A549 (cell line): ENCODE measurements at places on chromosomes 12 and 14.

- DNase-seq = peak; percentile 23
These were observed 83.2 kb upstream of the SLC38A2 start for GRCh38 chr12:46455648-46456352.

DNA sequence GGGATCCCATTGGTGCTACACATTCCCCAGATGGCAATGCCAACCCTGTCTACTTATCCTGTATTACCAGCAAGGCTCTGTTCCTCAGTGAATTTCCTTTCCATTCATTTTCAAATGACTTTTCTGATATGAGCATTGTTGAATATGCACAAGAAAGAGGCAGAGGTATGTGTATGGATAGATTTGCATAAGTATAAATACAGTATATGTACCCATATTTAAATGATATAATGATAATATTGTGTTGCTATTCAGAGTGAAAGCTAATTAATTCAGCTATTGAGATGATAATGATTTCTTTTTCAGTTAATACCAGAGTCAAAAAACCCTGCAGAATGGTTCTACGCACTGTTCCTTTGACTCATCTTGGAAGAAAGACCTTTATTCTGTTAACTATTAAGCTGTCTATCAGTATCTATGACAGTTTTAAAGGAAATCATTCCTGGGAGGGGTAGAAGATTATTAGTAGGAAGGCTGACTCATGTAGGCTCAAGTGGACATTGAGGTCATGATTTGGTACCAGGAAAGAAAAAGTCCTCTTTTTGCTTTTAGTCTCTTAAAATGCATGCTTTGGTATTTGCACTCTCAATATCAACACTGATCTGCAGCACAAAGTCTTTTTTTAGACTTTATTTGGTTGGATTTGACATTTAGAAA, 44.9 kb upstream of the GAS2L3 start:
- DNase-seq = peak; percentile 72

GRCh38 chr14:23544511-23545447, 6.8 kb downstream of the ZFHX2 start:
- no peak for DNase-seq

DNA sequence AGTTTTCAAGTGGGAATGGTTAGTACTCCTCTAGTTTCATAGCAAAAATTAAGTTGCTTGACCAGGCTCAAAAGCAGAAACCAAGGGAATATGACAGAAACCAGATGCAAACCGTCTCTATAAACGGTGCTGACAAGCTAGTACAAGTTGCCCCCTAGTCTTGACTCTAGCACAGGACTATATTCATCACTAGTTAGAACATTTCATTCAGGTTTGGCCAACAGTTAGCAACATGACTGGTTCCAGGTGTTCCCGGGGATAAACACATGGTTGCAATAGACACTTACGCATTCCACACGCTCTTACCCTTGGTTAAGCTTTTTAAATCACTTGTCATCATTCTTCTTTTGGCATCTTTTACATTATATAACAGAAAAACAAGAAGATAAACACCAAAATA, 103.6 kb downstream of the SCFD1 start:
- DNase-seq = no peak

DNA sequence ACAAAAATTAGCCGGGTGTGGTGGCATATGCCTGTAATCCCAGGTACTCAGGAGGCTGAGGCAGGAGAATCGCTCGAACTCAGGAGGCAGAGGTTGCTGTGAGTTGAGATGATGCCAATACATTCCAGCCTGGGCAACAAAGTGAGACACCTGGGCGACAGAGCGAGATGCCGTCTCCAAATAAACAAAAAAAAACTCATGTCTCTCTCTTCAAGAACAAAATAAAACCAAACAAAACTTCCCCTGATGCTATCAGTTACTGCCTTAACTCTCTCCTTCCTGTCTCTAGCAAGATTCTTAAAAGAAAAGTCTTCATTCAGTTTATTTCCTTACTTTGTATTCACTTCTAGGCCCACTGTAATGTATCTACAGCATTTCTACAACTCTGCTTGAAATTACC, 20.8 kb downstream of the KLHL28 start:
- DNase-seq = no peak

GRCh38 chr12:125187780-125188741, 122.8 kb downstream of the AACS start:
- no peak for DNase-seq

GRCh38 chr12:62839869-62840660, 94.9 kb downstream of the PPM1H start:
- peak; percentile 30 for DNase-seq

- DNase-seq = no peak
These were observed 7.3 kb upstream of the C2CD5 start for GRCh38 chr12:22551624-22552023.

DNA sequence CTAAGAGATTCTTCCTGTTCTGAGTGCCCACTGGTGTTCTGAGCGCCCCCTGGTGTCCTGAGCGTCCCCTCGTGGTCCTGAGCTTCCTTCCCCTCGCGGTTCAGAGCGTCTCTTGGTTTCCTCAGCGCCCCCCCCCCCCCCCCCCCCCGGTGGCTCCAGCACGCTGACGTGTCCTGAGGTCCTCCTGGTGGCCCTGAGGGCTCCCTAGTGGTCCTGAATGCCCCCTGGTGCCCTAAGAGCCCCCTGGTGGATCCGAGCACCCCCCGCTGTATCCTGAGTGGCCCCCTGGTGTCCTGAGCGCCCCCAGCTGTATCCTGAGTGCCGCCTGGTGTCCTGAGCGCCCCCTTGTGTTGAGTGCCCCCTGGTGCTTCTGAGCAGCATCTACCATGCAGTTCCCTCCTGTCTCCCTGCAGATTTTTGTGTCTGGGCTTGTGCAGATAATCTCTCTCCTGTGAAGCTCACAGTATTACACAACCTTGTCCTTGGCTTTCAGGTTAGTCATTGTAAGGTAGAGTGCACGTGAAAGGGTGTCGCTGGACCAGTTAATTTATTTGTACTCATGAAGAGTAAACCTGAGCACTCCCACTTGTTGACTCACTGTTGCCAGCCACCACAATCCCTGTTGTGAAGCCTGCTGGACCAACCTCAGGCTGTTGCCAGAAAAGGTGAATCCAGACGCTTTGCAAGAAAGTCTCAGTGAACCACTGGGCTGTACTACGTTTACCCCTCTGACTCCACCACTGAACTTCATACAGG, 1168.4 kb downstream of the TMEM121 start:
- peak; percentile 17 for DNase-seq

GRCh38 chr14:61219256-61219655, 61.9 kb downstream of the TMEM30B start:
- no peak for DNase-seq

- DNase-seq = no peak
These were observed at the start of gene NRIP2 for GRCh38 chr12:2834581-2835491. Gene NRIP2, minus strand, starts transcription at chr12:2835035. Its CDS starts 52 bp downstream, at chr12:2834983.

DNA sequence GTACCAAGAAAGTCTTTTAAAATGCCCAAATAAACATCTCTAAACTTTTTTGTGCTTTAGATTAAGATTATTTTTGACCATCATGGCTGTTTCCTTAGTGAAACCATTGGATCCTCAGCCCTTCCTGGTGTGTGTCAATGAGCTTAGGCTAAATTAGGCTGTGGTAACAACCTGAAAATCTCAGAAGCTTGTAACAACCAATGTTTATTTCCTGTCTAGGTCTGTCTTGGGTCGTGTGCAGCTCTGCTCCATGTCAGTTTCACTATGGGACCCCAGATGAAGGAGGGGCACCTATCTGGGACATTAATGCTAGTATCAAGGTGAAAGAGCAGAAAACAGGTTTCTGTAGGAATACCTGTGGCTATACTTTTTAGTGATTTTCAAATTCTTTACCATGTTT, 49.9 kb downstream of the KCNMB4 start:
- DNase-seq = no peak

DNA sequence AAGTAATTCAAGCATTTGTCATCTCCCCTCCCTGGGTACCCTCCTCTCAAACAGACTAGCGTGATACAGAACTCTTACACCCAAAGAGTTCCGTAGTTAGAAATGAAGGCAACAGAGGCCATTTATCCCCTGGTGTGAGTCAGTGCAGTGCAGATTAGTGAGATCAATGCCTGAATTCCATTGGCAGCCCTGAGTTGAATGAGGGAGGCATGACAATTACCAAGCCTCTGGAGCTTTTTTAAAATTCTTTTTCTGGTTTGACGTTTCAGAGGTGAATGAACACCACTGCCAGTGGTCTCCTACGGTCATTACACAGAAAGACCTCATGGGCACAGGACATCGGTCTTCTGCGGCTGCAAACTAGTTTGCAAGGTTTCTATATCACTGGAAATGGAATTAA, 94.4 kb downstream of the PRIMA1 start:
- no peak for DNase-seq

- DNase-seq = no peak
These were observed 126.7 kb upstream of the RFLNA start for GRCh38 chr12:124168016-124168786.

DNA sequence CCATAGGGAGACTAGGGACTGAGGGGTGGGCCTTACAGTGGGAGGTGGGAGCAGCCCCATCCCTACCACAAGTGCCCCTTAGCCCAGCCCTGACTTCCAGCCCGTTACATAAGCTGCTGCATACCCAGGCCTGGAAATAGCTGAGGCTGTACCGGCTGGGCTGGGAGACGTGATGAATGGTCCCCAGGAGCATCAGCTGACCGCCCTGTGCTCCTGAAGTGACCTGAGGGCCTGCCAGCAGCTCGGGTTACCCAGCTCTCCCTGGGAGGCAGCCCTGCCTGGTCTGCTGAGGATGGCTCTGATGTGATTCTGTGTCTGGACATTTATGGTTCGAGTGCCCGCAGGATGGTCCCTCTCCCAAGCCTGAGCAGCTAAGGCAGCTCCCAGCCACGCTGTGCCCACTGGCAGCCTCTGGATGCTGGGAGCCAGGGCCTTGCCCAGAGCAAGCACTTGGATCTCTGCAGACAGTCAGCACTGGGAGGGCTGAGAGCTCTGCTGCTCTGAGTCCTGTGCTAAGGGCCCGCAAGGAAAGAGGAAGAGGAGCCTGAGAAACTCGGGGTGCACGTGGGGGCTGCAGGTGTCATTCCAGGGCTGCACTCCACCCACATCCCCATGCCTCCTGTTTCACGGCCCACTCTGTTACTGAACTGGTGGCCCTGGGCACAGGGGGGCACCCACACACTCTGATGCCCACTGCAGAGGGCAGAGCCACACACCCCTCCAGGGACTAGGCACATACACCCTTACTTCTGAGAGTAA, 20.5 kb downstream of the TAMALIN start:
- no peak for DNase-seq

- DNase-seq = no peak
These were observed 7.9 kb upstream of the CEP170B start for GRCh38 chr14:104856869-104857860.

- DNase-seq = no peak
These were observed 11.4 kb downstream of the NOPCHAP1 start for GRCh38 chr12:104997541-104997940.

- no peak for DNase-seq
These were observed 29.1 kb upstream of the ADAM20 start for GRCh38 chr14:70563869-70564268.

DNA sequence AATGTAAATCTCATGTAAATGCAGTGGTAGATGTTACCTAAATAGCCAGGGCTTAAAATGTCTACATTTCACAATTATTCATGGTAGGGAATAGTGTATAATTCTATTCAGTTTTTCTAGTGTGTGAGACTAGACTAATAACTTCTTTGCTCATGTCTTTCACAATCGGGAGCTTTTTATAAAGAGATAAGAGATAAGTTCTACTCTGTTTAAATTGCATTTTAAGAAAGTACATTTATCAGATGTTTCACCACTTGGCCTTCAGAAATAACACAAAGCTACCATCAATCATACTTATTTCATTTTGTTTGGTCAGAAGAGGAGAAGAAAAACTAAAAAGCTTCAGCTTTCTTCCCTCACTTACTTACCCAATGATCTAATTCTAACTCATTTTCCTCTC, 725.5 kb upstream of the FLRT2 start:
- no peak for DNase-seq

DNA sequence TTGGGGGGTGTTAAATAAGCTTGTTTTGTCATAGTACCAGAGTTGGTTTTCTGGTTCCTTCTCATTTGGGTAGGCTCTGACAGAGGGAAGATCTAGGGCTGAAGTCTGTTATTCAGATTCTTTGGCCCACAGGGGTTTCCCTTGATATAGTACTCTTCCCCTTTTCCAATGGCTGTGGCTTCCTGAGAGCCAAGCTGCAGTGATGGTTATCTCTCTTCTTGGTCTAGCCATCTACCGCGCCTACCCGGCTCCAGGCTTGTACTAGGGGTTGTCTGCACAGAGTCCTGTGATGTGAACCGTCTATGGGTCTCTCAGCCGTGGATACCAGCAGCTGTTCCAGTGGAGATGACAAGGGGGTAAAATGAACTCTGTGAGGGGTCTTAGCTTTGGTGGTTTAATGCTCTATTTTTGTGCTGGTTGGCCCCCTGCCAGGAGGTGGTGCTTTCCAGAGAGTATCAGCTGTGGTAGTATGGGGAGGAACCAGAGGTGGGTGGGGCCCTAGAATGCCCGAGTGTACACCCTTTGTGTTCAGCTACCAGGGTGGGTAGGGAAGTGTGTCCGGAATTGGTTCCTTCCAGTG, 209.7 kb downstream of the GPHN start:
- DNase-seq = no peak

DNA sequence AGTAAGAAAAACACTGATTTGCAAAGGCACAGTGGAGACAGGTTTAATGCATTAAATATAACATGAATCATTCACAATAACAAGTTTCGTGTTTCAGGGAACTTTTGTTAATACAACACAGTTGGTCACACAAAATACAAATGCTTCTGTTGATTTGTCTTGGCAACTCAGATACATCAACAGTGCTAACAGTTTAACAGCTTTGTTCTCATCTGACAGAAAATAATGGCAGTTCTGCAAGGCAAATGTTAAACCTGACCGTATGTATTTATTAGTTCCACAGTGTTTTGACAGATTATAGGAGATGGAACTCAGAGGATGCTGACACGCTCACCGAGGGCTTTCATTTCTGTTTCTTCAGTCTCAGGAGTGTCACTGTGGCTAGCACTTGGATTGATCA, 350.7 kb downstream of the PRKD1 start:
- DNase-seq = no peak

- no peak for DNase-seq
These were observed 2.6 kb downstream of the MLEC start for GRCh38 chr12:120689397-120690082.

DNA sequence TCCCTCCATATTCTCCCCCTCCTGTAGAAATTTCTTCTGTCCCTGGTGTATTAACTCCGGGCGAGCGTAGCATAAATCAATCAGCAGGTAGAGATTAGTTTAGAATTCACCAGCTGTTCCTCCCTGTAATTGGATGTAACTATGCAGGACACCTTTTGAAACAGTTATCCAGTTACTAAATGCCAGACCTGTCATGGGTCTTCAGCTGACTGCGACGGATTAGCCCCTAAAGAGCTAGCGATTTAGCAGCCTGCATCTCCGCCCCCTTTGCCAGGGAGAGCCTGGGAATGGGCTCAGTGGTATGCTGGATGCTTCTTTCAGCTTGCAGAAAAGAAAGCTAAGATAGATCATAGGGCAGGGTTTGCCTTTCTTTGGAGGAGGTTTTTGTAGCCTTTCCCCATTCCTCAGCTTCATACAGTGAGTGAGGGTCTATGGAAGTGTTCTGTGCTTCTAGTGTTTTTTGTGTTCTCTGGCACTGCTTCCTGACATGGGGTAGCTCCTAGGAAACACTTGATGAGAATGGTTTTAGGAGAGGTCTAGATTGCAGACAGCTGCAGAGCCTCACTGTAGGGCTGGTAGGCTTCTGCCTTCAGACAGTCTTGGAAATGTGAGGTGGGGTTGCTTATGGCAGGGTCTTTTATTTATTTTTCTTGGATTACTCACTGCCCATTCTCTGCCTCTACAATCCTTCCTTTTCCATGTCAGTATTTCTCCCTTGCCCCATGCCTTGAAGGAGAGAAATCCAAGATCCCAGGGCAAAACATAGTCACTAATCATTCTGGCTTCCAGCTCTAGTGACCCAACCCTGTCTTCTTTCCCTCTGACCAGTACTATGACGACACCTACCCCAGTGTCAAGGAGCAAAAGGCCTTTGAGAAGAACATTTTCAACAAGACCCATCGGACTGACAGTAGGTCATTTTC, 16.7 kb downstream of the COPZ1 start:
- DNase-seq = no peak
